CD4-positive, alpha-beta T cell treated with Interleukin-10 for 1 hour (primary cell): ENCODE measurements at places on chromosomes 7 and 10.

- no peak for DNase-seq
Observed at GRCh38 chr7:69318794-69319193, 279.5 kb upstream of the AUTS2 start.

GRCh38 chr7:143305423-143306070, 10.4 kb upstream of the CLCN1 start:
- DNase-seq: peak; percentile 75

GRCh38 chr7:28296571-28297483, 115.5 kb upstream of the CREB5 start:
- DNase-seq: peak; percentile 37

DNA sequence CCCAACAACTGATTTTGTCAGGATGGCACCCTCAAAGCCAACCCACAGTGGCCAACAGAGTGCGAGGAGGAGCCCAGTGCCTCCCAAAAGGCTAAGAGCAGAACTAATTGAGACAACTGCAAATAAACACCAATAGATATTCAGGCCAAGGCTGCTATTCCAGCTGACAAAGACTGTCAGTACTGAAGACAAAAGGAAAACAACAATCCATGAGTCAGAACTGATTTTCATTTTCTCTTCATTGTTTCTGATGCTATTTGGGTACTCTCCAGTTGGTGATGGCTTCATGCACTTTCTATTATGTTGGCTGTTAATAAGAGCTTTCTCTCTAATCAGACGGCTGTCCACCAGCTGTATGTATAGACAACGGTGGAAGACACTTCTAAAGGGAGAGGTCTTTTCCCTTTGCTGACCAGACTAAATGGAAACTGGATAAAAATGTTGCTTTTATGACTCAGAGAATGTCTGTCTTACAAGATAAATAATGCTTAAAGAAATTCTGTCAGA, 515.9 kb downstream of the PARD3 start:
- no peak for DNase-seq

DNA sequence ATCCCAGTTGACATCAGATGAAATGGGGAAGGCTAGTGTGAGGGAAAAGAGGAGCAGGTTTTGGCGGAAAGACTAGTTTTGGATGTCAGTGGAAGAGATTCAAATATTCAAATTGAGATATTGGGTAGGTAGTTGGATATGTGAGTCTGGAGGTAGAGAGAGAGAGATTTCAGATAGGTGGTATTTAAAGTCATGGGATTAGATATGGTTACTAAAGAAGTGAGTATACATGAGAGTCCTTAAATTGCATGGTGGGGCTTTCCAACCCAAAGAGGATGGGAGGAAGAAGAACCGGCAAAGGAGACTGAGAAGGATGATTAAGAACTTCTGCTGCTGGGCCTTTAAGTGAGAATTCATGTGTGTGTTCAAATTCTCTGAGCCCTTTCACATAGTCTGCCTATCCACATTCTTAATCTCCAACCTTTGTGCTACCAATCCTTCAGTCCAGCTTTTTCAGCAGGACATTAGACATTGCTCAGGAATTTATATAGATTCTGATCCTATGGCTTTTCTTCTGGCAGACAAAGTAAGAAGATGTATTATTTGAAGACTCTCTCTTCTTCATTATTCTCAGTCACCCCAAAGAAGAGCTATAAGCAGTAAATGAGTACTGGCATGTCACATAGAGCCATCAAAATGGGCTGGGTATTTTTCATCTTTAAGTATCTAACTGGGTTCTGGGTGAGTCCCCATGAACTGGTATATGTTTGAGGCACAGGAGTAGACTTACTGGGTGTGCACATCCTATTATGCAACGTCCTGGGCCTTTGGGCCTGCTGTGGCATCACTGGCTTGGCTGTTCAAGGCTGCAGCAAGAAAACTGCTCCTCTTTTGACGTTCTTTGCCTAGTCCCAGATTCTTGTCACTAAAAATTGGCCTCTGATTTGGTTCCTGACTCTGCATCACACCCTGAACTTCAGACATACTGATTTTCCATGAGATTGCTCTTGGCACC, 33.6 kb downstream of the ST7 start:
- no peak for DNase-seq

DNA sequence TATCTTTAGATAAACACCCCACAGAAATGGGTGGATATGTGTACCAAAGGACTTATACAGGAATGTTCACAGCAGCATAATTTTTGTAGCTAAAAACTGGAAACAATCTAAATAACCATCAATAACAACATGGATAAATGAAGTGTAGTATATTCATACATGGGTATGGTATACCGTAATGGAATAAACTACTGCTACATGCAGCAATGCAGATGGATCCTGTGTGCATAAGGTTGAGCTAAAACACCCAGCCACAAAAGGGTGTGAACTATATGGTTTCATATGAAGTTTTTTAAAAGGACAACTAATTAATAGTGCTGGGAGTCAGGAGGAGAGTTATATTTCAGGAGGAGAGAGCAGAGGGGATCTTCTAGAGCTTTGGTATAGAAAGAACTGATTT, 389.6 kb downstream of the GFRA1 start:
- no peak for DNase-seq

GRCh38 chr10:128885573-128886555, 581.2 kb upstream of the MGMT start:
- DNase-seq: no peak

DNA sequence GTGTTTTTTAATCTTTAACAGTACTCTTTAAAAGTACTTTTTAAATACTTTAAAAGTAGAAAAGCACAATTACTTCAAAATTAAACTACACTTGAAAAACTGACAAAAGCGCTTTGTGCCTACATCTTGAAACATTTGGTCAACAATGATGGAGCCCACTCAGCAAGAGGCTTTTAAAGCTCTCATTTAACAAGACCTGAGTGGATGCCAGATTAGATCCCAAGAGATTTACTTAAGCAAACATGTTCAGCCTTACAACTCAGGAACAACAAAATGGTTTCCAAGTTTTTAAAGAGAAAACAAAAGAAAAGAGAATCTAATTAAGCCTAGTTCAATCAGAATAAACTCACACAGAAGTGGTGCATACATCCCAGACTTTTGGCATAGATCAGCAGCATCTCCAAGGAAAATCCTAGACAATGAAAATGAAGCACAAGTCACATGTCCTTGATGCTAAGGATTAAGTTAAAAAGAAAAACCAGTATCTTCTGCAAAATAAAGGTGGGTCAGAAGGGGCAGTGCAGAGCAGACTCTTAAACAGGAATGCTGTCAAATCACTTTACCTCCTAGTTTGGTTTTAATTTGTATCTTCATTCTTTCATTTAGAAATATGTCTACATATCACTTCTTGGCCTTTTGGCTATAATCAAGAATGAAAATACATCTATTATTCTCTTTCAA, 26.2 kb downstream of the HIBADH start:
- no peak for DNase-seq

DNA sequence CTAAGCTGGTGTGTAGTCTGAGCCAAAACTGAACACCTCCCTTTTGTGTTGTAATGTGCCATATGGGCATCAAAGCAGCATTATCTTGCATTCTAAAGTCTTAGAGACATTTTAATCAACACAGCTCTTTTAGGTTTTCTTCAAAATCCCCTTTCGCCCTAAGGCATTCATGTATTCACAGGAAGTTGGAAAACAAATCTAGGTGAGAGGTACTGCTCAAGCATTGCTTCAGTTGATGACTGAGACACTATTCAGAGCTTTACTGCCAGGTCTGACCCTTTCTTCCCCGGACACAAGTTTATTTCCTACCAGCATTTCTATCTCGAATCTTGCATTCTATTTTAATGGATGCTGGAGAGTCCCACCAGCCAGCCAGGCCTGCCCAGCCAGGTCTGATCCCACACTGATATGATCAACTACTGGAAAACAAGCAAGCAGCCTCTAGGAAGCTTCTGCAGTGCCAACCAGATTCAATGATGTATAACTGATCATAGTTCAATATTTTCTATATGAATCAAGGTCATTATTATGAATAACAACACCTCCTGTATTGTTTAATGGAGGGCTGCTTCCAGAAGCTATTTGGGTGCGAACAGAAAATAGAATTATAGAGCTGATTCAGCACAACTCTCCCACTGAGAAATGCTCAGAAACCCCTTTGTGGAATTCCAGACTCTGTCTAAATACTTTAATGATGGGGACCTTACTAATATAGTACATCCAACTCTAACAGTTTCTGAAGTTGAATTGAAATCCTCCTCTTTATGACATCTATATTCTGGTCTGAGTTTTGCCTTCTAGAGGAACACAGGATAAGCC, 4.0 kb upstream of the BRAF start:
- DNase-seq: no peak

- no peak for DNase-seq
Observed at GRCh38 chr7:111750878-111751277, 188.6 kb upstream of the IMMP2L start.

GRCh38 chr7:2967253-2967652, 76.4 kb downstream of the CARD11 start:
- no peak for DNase-seq

GRCh38 chr7:157554393-157555238, 217.8 kb downstream of the DNAJB6 start:
- DNase-seq: no peak

DNA sequence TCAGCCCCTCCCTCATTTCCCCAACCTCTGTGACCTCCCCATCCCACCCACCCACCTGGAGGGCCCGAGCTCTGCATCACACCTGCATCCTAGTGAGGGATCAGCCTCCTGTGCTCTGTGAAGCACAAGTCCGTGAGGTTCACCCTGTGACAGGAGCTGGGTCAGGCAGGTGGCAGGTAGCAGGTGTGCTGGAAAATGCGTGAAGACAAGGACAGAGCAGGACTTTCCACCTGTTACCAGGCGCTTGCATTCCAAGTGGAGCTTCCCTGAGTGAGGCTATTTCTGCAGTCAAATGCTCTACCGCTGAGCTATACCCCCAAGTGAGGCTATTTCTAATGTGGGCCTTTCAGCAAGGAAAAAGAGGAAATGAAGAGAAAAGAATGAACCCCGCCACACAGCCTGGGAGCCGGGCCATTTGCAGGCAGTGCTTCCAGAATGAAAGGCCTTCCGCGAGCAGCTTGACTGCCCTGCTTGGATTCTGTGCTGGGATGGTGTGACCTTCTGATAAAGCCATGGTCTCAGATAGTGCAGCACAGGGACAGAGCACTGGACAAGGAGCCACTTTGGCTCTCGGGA, 13.3 kb upstream of the CPXM2 start:
- DNase-seq: no peak

DNA sequence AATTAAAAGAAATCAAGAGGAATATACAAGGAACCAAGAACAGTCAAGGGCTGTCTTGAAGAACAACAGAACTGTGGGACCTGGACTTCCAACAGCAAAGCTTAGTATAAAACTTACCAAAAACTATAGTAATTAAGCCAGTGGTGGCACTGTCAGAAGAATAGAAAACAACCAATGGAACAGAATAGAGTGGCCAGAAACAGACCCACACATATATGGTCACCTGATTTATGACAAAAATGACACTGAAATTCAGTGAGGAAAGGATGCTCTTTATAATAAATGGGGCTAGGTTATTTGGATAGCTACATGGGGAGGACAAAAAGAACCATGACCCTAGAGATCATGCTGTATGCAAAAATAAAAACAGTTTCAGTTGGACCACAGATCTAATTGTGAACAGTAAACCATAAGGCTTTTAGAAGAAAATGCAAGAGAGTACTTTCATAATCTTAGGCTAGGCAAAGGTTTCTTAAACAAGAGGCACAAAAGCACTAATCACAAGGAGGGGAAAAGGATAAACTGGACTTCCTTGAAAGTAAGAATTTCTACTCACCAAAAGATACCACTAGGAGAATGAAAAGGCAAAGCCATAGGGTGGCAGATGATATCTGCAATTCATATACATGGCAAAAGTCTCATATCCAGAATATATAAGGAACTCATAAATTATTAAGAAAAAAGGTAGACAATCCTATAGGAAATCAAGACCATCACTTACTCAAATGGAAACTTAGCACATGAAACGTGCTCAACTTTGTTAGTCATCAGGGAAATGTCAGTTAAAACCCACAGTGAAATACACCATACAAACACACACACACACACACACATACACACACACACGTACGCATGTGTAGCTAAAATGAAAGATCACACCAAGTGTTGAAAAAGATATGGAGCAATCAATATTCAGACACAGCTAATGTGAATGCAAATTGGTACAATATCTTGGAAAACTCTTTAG, 20.8 kb downstream of the HYCC1 start:
- no peak for DNase-seq

- DNase-seq: no peak
Observed at GRCh38 chr10:17212802-17213221, 11.3 kb upstream of the TRDMT1 start.

DNA sequence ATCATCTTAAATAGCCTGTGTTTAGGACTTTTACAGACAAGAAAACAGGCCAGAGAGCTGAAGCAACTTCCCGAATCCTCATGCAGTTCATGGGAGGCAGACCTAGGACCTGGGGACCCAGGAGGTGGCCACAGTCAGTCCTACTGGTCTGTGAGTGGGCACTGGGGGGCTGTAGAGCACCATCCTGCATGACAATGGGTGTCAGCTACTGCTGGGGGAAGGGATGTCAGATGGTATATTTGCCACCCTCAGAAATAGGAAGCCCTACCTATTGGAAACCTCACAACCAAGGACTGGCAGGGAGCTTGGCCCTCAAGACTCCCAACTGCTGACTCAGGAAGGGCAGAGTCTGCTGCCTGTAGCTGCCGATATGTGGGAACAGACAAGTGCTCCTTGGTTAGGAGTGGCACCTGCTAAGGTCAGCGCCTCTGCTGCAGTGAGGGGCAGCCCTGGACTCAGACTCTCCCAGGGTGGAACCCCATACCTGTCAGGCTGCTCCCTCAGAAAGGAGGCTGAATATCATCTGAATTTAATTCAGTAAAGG, 29.7 kb downstream of the OGDH start:
- DNase-seq: no peak

GRCh38 chr10:61452151-61452651, 980 bp downstream of the TMEM26 start:
- no peak for DNase-seq

DNA sequence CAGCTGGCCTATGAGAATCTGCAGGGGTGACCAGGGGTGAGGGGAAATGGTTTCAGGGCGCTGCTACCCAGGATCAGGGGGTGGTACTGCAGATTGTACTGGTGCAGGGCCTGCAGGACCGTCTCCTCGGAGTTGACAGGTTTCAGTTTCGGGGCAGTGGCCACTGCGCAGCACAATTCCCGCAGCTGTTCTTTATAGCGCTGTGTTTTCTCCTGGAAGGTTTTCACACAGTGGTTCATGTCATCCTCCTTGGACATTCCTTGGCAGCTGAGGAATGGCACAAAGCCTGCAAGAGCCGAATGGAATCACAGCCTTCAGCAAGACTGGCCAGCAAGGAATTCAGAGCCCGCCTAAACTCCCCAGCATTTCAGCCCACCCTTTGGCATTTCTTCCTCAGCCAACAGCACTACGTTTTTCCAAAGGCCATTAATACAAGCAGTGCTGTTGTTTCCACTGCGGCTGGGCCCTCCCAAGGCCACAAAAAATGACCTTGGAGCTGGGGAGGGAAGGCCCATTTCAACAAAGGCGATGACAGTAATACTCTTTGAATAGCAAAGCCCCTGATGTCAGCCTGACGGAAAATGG, 44.9 kb downstream of the PNLIPRP2 start:
- no peak for DNase-seq

- DNase-seq: no peak
Observed at GRCh38 chr10:132351611-132352010, 19.6 kb downstream of the LRRC27 start.

GRCh38 chr7:116776610-116777289, 85.6 kb upstream of the CAPZA2 start:
- no peak for DNase-seq
